ENCODE measurements at places on chromosomes 12 and 14.

DNA sequence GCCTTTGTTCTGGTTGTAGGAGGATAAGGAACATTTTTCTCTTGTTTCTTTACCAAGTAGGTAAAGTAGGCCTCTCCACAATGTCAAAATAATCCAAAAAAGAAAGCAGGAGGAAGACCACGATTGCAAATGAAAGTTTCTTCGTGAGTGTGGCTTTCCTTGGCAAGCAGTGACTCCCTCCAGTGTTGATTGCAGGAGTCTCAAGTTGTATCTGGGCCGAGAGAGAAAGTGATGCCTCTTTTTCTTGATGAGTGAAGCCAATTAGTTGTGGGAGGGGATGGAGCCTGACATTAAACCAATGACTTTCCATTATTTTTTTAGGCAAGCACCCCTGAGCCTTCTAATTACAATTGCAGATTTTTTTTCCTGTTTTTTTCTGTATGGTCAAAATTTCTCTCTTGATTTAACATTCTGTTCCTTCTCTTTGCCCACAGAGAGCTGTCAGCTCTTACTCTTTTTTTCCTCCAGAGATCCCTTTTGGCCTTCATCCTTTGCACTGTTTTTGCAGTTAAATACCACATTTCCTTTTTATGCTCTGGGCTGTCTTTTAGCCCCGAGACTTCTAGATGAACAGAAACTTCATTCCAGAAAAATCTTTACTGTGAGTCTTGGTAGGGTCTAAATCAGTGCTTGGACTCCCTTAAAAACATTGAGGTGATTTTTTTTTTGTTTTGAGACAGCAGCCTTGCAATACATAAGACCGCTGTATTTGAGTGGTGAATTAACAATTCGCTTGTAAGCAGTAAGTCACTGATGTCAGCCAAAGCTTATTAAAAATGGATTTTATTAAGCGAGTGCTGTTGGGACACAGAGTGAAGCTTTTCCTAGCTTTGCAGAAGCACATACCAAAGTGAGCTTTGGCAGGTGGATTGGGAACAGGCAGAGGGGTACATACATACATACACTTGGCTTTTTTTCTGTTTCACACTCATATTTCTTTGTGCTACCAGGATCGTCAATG, 15.8 kb downstream of the FBXW8 start:
- no peak for DNase-seq

DNA sequence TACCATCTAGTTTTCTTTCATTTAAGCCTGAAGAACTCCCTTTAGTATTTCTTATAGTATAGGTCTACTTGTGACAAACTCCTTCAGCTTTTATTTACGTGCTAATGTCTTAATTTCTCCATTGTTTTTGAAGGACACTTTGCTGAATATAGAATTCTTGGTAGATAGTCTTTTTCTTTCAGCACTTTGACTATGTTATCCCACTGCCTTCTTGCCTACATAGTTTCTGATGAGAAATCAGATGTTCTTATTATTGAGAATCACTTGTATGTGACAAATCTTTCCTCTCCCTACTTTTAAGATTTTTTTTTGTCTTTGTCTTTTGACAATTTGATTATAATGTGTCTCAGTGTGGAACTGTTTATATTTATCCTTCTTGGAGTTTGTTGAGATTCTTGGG, 5.1 kb upstream of the MIS18BP1 start:
- DNase-seq: no peak

- no peak for DNase-seq
Observed at GRCh38 chr12:5874514-5874913, 70.5 kb downstream of the ANO2 start.

DNA sequence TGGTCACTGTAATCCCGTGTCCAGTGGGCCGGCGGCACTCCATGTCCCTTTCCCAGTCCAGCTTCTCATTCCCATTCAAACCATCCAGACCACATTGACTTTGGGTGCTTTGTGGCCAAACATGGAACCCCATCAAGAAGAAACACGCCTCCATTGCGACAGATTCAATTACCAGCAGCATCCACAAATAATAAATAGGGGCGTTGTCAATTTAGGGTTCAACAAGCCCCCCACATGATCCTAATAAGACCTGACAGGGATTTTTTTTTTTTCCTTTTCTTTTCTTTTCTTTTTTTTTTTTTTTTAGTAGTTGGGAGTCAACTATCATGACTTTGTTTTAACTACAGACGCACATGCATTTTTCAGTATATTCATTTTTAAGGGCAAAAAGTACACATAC, 149.4 kb downstream of the DICER1 start:
- no peak for DNase-seq

DNA sequence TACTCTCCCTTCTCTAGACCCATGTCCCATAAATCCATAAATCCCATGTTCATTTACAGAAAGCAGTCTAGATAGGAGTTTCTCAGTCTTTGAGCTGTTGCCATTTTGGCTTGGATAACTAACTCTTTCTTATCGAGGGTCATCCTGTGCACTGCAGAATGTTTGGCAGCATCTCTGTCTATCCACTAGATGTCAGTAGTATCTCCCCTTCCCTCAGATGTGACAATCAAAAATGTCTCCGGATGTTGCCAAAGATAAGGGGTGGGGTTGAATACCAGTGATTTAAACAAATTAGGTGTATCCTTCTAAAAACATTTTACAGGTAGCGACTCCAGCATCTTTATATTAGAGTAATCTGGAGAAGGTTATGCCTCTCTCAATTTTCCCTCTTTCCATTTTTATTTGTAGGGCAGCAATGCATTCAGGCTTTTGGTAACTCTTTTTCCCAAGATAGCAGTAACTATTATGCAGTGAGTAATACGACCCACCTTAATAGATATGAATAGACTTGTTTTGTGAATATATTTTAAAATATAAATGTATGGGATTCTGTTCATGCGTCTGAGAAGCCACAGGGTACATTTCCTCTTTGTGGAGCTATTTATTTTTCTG, 100.7 kb downstream of the LRRK2 start:
- peak; percentile 4 for DNase-seq

DNA sequence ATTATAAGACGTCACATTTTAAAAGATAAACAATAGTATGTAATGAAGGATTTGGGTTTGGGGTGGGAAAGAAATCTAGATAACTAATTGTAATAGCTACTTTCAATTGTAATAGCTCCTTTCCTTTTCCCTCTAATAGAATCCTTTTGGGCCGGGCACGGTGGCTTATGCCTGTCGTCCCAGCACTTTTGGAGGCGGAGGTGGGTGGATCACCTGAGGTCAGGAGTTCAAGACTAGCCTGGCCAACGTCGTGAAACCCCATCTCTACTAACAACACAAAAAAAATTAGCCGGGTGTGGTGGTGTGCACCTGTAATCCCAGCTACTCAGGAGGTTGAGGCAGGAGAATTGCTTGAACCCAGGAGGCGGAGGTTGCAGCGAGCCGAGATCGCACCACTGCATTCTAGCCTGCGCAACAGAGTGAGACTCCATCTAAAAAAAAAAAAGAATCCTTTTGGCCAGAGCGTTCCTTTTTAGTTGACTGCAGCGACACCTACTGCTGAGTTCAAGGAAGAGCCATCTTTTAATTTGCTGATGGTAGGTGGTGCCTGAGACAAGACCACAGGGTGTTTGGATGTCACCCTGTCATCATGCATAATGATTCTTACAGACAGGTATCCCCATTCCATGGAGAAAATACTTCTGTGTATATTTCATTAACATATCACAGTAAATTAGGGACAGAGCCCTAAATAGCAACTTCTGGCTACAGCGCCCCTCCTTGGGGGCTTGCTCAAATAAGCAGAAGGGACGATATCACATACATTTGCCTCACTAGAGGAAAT, 79.5 kb downstream of the ARMH4 start:
- peak; percentile 55 for DNase-seq

- no peak for DNase-seq
Observed at GRCh38 chr12:97984974-97985580, 522.5 kb downstream of the RMST start.

GRCh38 chr12:55641595-55641994, 4.9 kb downstream of the OR10P1 start:
- DNase-seq: no peak

DNA sequence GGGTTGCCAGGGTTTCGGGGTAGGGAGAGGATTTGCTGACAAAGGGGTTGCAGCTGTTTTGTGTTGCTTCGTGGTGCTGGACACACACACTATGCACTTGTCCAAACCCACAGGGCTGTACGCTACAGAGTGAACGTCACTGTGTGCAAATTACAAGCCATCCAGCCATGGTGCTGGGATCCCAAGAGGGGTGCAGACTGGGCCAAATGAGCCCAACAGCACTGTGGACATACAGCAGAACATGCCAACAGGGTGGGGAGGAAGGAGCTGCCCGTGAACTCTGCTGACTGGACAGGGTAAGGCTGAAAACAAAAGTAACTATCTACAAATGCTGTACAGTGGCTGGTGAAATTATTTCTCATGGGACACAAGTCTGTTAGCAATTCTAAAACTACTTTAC, 25.2 kb downstream of the POLE start:
- no peak for DNase-seq

GRCh38 chr12:123050913-123051312, 70.4 kb downstream of the ARL6IP4 start:
- no peak for DNase-seq

GRCh38 chr12:50162230-50162629, 4.9 kb downstream of the CERS5 start:
- DNase-seq: peak; percentile 14

- DNase-seq: no peak
Observed at GRCh38 chr12:127280393-127281275, 986.3 kb upstream of the TMEM132C start.

GRCh38 chr12:93135286-93136239, 206.5 kb upstream of the EEA1 start:
- peak; percentile 82 for DNase-seq

GRCh38 chr12:3777206-3777809, 24.4 kb upstream of the CRACR2A start:
- DNase-seq: peak; percentile 45

DNA sequence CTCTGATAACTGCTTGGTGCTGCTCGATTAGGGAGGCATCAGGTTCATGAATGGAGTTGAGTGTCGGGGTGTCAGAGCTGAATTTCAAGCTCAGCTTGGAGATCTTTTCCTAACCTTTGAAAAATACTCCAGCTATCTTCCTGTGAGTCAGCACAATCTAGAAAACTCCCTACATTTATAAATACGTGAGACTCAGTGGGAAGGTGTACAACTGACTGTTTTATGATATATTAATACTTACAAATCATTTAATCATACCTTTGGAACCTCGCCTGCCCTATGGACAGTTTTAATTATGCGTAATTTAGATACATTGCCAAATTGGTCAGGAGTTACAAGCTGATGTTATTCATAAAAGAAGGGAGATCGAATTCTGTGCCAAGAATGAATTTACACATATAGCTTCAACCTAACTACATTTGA, 961 bp downstream of the CMAS start:
- no peak for DNase-seq

DNA sequence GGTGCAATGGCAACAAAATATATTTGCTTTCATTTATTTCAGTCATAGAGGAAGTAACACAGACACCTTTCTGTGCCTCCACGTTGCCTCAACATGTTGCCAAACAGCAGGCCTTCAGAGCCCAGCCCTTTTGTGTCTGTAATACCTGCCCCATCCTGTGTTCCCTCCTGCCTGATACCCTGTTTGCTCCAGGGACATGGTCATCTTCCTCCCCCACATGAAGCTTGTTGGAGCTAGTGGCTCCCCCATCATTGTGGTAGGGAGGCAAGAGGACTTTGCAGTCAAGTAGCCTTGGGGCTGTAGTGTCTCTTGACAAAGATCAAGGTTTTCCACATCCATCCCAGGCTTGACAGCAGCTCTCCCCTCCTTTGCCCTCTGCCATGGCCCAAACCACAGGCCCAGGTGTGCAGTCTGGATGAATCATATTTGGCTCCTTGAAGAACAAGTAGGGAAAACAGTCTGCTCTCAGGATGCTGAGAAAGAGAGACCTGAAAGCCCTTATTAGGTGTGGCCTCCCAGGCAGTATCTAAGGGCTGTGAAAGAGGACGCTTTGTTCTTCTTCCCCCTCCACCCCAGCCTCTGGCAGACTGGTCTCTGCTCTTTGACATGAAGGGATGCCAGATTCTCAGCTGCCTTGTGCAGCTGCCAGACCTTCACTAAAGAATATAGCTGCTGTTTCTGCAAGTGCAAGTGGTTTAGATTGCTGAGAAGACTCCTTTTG, 329.0 kb downstream of the C12orf75 start:
- DNase-seq: no peak

- DNase-seq: no peak
Observed at GRCh38 chr14:96052541-96053247, 13.5 kb downstream of the C14orf132 start.

DNA sequence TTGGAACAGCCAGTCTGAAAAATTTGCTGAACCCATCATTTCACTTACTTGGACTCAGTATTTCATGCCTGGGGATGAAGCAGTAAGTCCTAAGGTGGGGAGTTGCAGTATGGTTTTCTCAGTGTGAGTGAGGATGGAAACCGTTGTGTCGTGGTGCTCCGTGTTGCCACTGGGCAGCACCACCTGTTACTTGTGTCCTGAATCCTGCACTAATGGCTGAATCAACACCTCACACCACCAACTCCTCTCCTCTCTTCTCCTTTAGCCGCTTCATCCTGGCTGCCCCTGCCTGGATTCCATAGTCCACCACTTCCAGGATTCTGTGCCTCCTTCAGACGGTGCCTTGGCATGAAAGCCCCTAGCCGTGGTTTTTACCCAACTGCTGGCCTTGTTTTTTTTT, 3.0 kb upstream of the EP400 start:
- no peak for DNase-seq

DNA sequence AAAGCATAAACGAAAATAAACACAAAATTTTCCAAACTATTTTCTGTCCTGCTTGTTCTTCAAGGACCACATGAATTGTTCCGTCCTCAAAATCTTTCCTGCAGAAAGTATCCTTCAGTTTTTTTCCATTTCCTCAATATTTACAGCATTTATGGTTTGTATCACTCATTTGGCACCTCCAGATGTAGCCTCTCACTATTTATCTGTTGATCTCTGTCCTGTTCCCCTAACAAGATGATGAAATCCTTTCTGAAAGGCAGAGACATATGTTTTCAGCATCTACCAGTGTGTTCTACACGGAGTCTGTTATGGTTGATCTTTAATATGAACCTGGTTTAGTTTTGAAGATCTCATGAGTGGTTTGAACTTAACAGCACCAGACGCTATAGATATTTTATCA, 490.2 kb downstream of the NELL2 start:
- no peak for DNase-seq

- no peak for DNase-seq
Observed at GRCh38 chr12:27344246-27344645, 11.6 kb downstream of the BMAL2 start.

DNA sequence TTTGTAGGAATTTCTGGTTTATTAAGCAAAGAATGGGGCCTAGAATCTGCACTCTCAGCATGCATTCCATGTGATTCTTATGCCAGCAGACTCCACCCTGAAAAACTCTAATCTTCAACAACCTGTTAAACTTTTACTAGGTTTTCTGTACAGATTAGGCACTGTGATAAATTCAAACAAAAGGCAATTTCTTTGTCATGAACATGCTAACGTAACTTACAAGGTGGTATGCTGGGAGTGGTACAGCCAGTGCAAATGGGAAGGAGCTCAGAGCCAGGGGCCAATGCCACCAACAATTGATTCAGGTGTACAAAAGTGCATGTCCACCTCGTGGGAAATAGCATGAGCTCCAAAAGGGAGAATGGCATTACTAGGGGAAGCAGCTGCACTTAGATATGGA, 83.0 kb downstream of the PPFIBP1 start:
- no peak for DNase-seq
